Dermis microvascular lymphatic vessel endothelial cell (primary cell): ENCODE measurements at places on chromosomes 6 and 20.
A peak's percentile ranks its signal among the peaks of the same experiment; 100 is the strongest.

DNA sequence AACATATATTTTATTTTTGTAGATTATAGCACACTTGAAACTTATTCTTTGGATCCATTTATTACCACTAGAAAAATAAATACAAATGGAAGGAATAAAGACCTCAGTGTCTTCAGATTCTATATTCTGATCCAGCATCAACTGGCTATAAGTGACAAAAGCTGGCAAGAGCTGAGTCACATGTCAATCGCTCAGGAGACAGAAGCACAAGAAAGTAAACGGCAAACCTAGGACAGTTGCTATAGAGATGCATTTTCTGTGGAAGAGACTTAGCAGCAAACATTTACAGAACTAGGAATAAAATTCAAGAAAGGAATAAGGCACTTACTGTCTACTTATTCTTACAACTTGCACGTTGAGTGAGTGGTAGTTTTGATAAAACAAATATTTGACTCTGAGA is 230.4 kb downstream of the CLVS2 start:
- no peak for DNase-seq

GRCh38 chr6:133637874-133638273 is 251.0 kb upstream of the TCF21 start:
- no peak for DNase-seq

DNA sequence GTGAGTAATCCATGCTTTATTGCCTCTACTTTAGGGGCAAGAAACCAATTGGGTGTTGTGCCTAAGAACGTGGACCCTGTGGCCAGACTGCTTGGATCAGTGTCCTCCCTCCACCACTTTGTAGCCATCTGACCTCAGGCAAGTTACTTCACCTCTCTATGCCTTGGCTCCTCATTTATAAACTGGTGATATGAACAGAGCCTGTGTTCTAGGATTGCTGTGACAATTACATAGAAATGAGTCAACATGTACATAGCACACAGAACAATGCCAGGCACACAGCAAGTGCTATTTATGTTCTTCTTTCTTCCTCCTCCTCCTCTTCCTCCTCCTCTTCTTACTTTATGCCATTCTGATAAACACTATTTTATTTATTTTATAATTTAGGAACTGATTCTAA is 339.4 kb downstream of the CD83 start:
- no peak for DNase-seq

GRCh38 chr20:58697867-58698703 is 5.5 kb downstream of the NPEPL1 start:
- no peak for DNase-seq

DNA sequence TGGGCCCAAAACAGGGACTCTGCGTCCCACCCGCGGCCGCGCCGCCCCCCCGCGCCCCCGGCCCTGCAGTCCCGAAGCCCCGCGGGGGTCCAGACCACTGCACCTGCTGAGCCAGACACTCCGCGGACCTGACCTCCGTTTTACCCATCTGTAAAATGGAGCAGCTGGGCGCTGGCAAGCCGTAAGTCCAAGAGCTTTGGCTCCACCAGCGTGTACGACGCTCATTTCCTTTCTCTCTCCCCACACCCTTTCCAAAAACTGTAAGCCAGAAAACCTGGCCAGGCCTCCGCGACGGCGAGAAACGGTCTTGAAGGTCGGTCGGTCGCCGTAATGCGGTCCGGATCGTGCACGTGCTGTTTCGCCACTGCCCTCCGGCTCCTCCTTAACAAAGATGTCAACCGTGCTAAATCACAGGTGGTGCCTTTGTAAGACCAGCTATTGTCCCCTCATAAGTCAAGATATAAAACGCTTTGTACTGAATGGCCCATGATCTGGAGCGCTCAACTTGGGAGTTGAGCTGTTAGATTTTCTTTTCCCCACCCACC is 7.8 kb upstream of the NR2E1 start:
- no peak for DNase-seq

DNA sequence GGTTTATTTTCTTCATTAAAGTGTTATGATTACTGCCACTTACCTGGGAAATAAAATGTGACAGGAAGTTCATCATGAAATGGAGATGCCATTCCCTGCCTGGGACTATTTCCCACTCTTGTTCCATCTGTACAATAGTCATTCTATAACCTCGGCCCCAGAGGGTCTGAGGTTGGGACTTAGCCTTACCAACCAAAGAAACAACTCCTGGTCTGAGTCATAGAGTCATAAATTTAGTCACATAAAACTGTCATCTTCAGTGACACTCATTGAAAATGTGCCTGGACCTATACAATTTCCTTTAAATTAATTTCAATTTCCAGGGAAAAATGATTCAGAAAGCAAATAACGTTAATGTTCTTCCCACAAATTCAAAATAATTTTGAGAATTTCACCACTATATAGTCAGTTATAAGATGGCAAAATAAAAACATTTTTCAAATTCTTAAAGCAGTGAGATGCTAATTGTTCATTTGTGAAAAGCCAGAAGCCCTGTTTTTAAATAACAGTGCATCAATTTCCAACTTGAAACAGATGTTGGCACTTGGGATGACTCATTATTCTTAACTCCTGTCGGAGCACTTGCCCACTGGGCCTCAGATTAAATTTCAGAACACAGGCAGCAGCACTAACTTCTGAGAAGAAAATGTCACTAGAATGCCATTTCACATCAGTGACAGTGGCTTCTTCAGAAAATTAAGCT is 201.2 kb upstream of the SMLR1 start:
- peak; percentile 5 for DNase-seq

- peak; percentile 62 for DNase-seq
Observed at GRCh38 chr6:151847064-151847463, 39.6 kb downstream of the ESR1 start.

DNA sequence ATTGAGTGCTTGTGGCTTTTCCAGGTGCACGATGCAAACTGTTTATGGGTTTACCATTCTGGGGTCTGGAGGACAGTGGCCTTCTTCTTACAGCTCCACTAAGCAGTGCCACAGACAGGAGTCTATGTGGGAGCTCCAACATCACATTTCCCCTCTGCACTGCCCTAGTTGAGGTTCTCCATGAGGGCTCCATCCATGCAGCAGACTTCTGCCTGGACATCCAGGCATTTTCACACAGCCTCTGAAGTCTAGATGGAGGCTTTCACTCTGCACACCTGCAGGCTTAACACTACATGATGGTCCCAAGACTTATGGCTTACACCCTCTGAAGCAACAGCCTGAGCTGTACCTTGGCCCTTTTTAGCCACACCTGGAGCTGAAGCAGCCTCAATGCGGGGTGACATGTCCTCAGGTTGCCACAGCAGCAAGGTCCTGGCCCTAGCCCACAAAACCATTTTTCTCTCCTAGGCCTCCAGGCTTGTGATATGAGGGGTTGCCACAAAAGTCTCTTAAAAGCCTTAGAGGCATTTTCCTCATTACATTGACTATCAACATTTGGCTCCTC is 552.2 kb downstream of the TFAP2A start:
- DNase-seq, result no peak

DNA sequence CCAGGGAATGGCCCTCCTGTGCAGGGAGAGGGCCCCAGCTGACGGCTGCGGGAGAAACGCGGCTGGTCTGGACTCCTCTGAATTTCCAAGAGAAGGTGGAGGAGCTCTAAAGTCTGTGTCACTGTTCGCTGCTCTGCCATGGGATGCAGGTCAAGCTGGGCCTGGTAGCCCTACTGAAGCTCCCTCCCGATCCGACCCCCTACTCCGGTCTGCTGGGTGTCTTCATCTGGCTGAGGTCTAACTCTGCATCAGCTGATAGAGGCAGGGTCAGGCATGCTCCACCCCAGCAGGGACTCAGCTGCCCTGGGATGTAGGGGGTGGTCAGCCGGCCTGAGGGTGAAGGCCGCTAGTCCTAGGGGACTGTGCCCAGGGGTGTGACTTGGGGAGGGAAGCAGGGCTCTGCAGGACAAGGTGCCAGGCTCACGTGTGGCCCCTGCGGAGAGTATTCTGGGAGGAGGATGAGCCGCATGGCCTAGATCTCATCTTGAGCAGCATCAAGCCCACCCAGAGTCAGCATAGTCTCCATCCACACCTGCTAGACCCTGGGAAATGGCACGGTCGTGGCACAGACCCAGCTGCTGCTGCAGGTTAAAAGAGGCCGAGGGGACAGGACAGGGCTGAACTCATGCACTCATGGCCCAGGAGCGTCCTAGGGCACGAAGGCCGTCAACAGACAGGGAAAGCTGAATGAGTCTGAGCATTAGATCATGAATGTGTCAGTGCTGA is 1.4 kb downstream of the CST3 start:
- no peak for DNase-seq

GRCh38 chr6:40713002-40713719 is 126.0 kb upstream of the LRFN2 start:
- DNase-seq, result no peak

DNA sequence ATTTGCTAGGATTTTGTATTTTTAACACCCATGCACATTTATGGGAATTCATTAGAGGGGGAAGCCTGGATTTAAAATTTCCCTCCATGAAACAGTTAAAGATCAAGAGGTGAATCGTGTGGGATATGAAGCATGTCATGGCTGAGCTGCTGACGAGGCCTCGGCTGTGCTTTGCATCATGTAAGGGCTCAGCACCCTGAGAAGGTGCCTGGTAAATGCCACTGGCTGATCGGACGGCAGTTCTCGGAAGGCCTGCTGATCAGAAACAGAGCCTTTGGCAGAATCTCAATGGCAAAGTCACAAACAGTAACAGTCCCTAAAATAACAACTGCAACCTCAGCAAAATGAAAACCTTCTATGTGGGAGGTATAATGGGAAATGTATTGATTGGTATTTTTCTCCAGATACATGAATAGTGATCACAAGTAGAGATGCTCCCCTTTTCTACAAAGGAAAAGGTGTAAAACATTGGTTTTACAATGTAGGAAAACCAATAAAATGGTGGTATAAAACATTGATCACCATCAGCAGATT is 53.0 kb upstream of the FUCA2 start:
- DNase-seq, result no peak

DNA sequence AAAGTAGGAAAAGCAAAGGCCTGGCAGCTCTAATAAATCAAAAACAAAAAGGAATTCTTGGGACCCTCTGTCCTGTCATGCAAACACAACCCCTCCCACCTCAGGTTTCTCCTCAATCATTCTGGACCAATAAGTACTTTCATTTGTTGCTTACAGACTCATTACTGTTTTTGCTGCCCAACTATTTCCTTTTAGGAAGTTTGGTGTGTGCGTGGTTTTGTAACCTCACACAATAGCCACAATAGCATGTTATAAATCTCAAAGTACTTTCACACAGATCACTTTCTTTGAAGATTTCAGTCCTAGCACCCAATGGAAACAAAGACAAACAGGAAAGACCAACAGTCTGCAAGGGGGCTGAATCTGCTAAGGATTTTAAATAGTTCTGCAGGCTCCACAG is 4.5 kb downstream of the MRPL14 start:
- peak; percentile 91 for DNase-seq

DNA sequence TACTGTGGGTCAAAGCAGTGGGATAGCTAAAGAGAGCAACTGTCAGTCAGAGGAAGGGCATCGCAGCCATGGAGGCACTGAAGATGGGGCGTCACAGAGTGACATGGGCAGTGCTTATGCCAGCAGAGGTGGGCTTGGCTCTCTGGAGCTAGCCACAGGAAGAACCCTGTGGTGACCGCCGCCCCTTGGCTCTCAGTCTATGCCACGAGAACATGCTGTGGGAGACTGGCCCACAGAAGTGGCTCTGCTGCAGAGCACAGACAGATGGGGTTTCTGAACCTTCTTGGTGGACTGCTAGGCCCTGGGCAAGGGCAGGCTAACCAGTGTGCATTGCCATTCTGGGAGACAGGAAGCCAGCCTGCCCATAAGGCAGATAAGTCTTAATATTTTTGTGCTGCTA is 290.0 kb upstream of the SUPT3H start:
- no peak for DNase-seq

GRCh38 chr6:148538261-148539190 is 195.9 kb downstream of the SASH1 start:
- peak; percentile 17 for DNase-seq

DNA sequence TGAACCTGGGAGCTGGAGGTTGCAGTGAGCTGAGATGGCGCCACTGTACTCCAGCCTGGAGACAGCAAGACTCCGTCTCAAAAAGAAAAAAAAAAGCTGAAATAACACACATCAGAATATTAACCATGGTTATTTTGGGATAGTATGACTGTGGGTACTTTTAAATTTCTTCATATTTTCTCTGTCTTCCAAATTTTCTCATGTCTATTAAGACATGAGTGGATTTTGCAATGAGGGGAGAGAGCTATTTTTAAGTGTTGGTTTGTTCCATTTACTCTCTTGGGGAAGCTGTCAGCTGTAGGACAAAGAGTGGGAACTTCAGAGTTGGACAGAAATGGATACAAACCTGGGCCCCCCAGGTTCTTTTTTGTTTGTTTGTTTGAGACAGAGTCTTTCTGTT is 10.3 kb downstream of the ADISSP start:
- DNase-seq, result no peak

DNA sequence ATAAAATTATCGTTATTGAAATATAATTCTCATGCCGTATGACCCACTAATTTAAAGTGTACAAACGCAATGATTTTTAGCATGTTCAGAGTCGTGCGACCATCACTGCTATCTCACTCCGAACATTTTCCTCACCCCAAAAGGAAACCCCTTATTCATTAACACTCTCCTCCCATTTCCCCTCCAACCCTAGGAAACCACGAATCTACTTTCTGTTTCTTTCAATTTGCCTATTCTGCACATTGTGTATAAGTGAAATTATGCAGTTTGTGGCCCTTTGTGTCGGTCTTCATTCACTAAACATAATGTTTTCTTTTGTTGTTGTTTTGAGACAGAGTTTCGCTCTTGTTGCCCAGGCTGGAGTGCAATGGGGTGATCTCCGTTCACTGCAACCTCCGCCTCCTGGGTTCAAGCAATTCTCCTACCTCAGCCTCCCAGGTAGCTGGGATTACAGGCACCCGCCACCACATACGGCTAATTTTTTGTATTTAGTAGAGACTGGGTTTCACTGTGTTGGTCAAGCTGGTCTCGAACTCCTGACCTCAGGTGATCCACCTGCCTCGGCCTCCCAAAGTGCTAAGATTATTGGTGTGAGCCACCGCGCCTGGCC is 99.7 kb upstream of the ZNF217 start:
- DNase-seq, result no peak

DNA sequence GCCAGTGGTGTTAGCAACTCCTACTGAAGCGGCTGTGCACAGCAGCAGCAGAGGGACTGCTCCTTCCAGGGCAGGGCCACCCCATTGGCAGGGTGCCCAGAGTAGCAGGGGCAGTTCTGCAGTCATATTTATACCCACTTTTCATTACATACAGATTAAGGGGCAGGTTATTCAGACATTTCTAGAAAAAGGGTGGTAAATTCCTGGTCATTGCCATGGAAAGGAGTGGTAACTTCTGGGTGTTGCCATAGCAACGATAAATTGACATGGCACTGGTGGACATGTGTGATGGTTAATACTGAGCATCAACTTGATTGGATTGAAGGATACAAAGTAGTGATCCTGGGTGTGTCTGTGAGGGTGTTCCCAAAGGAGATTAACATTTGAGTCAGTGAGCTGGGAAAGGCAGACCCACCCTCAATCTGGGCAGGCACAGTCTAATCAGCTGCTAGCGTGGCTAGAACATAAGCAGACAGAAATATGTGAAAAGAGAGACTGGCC is 45.0 kb downstream of the IYD start:
- DNase-seq, result no peak

- DNase-seq, result no peak
Observed at GRCh38 chr20:32315891-32316290, 38.4 kb downstream of the KIF3B start.
